ENCODE measurements at places on chromosomes 3 and 15.

GRCh38 chr3:46928282-46928681, 48.3 kb downstream of the CCDC12 start:
- DNase-seq, result peak; percentile 64

DNA sequence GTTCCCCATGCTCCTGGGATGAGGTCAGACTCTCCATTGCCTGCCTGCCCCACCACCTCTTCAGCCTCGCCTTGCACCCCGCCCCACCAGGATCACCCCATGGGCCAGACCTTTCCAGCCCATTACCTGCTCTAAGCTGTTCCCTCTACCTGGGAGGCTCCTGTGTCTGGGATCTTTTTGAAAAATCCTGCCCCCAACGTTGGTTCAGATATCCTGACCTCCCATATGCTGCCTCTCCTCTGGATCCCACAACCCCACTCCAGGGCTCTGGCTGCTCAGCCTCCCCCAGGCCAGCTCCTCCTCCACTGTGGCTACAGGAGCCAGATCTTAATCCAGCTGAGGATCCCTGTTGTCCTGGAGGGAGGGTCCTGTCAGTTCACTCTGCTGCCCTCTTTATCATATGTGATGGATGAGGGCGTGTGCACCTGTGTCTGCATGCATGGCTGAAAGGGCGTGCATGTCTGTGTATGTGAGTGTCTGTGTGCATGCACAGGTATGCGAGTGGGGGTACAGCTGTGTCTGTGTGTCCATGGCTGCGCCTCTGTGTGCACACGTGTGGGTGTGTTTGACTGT, 21.7 kb upstream of the ALAS1 start:
- DNase-seq, result no peak

GRCh38 chr3:9214185-9214584, 35.3 kb downstream of the SRGAP3 start:
- no peak for DNase-seq

DNA sequence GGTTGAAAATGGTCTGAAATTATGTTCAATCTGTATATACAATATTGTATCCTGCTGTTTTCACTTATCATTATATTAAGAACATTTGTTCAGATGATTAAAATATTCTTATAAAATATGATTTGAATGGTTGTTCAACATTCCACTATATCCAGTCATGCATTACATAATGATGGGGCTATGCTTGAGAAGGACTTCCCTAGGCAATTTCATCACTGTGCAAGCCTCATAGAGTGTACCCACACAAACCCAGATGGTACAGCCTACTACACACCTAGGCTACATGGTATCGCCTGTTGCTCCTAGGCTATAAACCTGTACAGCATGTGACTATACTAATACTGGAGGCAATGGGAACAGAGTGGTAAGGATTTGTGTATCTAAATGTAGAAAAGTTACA, 30.5 kb downstream of the SLC7A14 start:
- DNase-seq, result no peak

- peak; percentile 75 for DNase-seq
Observed at GRCh38 chr3:184543843-184544512, 17.6 kb upstream of the EPHB3 start.

- no peak for DNase-seq
Observed at GRCh38 chr3:105764378-105765307, 104.2 kb downstream of the CBLB start.

DNA sequence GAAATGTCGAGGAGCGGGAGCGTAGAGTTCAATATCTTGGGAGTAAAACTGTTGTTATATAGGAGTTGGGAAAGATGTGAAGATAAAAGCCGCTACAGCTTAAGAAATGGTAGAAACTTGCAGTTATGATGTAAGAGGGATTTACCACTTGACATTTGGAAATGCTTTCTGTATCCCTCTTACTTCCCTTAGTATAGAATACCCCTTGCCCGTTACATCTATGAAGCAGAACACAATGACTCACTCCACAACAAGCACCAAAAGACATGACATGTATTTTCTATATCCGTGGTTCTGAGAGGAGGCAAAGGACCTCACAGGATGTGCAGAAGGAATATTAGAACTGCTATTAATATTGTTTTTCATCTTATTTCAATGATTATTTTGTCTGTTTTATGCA, 254.2 kb upstream of the NR2F2 start:
- DNase-seq, result no peak

DNA sequence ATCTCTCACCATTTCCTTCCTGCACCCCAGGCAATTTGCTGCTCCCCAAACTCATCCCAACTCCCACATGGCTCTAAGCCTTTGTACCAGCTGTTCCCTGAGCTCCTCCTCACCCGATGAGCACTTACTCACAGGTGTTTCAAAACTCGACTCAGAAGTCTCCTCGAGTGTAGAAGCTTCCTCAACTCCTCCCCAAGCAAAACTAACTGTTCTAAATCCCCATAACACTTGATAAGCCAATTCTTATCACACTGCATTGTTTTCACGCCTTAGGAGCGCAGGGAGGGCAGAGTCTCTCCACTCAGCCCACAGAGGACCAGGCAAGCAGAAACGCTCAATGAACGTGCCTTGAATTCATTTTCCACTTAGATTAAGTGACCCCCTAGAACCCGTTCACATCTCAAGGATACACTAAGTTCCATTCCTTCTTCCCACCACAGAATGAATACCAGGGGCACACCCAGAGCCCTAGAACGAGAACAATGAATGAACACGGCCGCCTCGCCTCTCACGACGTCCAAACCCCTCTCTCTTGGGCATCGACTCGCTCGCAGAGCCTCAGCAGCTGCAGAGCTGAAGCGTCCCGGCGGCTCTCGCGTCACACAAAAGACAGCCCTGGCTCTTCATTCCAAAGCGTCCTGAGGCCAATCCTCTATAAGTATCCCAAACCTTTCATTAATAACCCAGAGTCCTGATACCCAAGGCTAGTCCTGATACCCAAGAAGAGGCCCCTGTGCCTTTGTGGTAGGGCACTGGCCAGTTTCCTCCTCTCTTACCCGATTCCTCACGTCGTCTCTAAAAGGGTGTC, 1.1 kb downstream of the RAF1 start:
- DNase-seq, result no peak

GRCh38 chr15:55782901-55783300, 39.9 kb upstream of the PRTG start:
- no peak for DNase-seq

- no peak for DNase-seq
Observed at GRCh38 chr15:85457392-85457968, 77.1 kb downstream of the AKAP13 start.

DNA sequence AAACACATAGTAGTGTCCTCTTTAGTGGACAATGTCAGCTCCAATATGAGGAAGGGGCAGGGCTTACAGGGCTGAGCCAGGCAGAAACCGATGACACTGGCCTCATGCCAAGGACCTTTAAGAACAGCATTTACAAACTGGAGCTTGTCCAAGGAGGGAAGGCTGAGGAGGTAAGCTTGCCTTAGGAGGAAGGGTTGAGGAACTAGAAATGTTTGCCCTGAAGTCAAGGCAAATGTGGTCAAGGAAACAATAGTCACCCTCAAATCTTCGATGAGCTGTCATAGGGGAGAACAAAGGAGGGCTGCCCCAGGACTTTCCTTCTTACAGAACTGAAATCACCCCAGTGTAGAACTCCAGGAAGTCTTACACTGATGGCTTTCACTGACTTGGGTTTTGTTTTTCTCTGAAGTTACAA, 136.4 kb downstream of the LIPC start:
- no peak for DNase-seq

- no peak for DNase-seq
Observed at GRCh38 chr3:16881896-16882630, 2.7 kb upstream of the PLCL2 start.

GRCh38 chr3:194201953-194202666, 66.2 kb downstream of the HES1 start:
- DNase-seq, result no peak

DNA sequence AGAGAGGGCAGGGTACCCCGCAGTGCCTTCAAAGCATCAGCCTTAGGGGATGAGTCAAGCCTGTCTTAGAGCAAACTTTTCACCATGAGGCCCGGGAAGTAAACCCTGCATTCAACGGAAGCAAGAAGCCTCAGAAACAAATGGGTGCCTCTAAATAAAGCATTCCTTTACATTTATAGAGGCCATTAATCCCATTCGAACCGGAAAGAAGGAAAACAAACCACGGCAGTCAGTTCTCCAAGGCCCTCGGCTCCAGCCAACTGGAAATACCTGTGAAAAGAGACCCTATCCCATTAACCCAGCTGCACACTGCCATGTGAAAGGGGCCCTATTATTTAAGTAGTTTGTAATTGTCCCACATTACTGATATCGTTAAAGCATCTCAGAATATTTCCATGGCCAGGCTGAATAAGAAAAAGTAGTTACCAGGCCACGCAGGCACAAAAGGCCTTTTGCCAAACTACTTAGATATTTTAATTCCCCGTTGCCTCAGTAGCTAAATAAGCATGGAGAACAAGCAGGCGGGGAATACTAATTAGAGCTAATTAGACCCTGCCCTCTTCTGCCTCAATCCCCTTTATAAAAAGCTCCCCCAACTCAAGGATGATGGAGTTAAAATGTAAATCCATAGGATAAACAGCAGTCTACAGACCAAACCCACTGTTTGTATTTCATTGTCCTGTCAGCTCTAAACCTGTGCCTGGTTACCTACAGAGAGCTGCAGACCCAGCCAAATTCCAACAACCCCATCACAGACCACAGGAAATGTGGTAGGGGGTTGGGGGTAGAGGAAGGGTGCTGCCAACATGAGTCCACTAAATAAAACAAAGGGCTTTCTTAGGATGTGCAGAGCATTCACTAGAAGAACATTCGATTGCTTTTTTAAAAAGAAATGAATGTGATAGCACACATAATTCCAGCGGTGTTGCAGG, 4.1 kb downstream of the ITGB5 start:
- DNase-seq, result no peak

- no peak for DNase-seq
Observed at GRCh38 chr15:82945326-82945725, 7.2 kb downstream of the HOMER2 start.

- peak; percentile 8 for DNase-seq
Observed at GRCh38 chr15:82810061-82810889, 847 bp downstream of the WHAMM start.

DNA sequence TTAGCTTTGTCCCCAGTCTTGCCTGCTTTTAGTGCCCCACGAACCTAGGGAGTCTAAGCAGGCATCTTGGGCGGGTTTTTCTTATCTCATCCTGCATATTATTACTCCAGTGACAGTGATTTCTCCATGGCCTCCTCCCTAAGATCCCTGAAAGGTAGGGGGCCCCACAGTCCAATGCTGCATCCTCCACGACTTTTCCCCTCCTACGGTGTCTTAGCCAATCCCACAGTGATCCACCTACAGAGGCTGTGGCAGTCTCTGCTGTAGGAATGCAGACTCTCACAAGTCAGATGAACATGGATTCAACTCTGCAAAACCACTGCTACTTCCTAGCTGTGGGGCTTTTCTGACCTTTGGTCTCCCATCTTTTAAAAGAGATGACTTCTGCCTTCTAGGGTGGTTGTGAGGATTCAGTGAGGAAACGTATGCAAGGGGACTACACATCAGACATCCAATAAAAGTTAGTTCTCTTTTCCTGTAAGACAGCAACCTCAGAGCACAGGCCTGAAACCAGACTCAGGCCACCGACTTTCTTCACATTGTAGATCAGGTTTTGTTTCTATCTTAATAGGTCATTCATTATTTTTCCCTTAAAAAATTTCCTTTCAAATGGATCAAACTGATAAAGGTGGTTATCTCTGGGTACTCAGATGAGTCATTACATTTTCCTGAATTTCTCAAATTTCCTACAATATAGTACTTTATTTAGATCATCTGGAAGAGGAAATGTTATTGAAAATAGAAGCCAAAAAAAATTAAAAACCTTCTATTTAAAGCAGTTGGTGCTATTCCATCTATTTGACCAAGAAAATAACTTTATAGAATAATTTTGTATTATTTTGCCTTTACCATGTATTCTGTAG, 23.2 kb downstream of the ILDR1 start:
- DNase-seq, result no peak

GRCh38 chr15:41716864-41717263, 56.7 kb downstream of the MGA start:
- no peak for DNase-seq

- no peak for DNase-seq
Observed at GRCh38 chr3:32226875-32227500, 11.5 kb upstream of the CMTM8 start.

- DNase-seq, result no peak
Observed at GRCh38 chr15:48040166-48040817, 80.5 kb upstream of the SLC24A5 start.

- DNase-seq, result no peak
Observed at GRCh38 chr3:52090933-52091468, 34.6 kb upstream of the DUSP7 start.

DNA sequence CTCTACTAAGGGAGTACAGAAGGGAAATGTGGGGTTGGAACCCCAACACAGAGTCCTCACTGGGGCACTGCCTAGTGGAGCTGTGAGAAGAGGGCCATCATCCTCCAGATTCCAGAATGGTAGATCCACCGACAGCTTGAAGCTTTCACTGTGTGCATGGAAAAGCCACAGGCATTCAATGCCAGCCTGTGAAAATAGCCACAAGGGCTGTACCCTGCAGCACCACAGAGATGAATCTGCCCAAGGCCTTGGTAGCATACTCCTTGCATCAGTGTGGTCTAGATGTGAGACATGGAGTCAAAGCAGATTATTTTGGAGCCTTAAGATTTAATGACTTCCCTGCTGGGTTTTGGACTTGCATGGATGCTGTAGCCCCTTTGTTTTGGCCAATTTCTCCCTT, 39.3 kb upstream of the KCNMB2 start:
- no peak for DNase-seq

- no peak for DNase-seq
Observed at GRCh38 chr15:88450125-88450798, 16.9 kb downstream of the MRPL46 start.

- no peak for DNase-seq
Observed at GRCh38 chr15:29990035-29990434, 92.7 kb upstream of the GOLGA8J start.

DNA sequence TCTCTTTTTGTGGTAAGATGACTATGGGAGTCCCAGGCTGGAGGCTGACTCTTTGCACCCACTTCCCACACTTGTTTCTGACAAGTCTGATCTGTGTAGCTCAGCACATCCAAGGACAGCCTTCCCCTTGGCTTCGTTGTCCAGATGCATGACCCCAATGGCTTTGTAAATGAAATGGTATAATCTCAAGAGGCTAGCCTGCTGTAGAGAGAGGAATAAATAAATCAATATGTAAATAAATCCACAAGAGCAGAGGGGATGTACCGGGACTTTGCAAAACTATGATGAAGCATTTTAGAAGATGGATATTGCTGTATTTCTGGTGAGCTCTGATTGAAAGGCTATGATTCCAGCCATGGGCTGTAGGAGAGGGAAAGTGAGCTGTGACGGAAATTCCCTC, 79.9 kb upstream of the NEO1 start:
- no peak for DNase-seq

Measured in T-helper 1 cell (primary cell).